ENCODE measurements at places on chromosomes 16 and 17.

DNA sequence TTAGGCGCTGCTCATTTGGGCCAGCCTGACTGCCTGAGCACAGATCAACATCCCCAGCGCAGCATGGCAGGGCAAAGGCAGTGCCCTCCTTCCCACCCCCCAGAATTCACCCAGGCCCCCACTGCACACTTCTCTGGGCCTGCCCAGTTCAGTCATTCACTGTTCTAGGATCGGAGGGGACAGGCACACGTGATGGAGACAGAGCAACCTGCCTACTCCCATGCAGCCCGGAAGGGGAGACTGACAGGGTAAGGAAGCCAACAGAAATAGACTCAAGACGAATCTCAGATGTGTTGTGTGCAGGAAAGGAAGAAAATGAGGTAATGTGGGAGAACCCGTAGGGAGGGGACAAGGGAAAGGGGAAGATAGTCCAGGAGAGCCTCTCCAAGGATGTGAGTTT lies 59.2 kb upstream of the LYRM9 start:
- no peak for DNase-seq

DNA sequence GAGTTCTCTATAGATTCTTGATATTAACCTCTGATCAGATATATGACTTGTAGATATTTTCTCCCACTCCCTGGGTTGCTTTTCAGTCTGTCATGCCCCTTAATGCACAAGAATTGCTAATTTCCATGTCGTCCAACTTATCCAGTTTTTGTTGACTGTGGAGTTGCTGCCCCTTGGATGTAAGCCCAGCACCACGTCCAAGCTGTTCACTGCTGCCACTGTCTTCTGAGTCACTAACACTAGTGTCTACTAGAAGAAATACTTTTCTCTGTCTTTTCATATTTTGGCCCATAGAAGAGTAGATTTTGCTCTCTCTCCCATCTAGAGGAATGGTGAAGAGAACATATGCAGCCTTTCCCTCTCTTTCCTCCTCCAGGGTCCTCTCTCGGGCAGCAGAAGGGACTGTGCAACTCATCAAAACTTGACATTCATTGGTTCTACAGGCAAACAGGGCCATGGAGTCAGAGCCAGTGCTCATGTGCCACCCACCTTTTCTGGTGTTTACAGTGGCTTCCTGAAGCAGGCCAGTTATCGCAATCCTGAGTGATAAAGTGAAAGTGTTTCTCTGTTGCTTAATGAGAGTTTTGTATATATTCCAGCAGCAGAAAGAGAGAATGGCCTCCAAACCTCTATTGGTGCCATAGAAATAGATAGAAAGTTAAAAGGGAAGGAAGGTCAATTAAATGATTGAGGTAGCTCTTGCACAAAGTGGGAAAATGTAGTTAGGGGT lies 22.6 kb upstream of the PMP22 start:
- no peak for DNase-seq

- DNase-seq: no peak
Observed at GRCh38 chr17:10294180-10294579, 78.6 kb downstream of the MYH13 start.

GRCh38 chr16:80369138-80369958 lies 171.4 kb upstream of the DYNLRB2 start:
- no peak for DNase-seq

GRCh38 chr17:33019161-33019890 lies 27.7 kb downstream of the SPACA3 start:
- no peak for DNase-seq

DNA sequence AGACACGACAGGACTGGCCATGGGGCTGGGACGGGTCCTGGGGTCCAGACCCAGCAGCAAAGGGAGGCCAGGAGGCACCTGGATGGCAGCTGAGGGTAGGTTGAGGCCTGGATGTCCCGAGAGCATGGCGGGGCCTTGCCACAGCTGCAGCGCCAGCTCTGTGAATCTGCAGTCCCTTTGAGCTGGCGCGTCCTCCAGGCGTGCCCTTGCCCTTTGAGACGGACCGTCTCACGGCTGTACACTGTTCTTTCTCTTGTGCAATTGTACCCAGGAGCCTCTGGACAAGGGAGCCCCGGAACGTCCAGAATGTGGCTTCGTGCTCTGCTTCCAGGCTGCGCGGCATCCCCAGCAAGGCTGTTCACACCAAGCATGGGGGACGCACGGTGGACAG lies 69.5 kb upstream of the CIBAR2 start:
- no peak for DNase-seq

DNA sequence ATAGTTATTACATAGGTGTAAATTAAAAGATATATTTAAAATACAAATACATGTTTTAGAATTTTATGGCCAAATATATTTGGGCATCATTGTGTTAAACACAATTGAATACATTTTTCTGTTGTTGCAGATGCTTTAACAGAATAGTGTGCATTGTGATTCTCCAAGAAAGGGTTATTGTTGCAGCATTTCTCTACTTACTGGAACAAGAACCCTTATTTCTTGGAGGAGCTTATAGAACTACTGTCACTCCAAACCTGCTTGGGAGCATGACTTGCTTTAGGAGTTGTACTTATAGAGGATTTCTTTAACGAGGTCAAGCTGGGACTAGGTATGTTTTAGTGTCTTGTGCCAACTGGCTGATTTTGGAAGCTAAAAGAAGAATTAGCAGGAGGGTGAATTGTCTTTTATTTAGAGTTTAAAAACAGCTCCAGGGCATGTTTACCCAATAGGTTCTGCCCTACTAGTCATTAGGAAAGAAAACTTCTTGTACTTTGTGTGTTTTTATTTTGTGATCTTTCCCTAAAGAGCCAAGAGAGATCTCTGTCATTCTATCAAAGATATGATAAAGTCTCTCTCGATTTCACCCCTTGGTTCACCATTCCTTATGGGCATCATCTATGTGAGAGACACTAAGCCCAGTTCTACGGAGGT lies 279.8 kb upstream of the SALL1 start:
- DNase-seq: no peak

DNA sequence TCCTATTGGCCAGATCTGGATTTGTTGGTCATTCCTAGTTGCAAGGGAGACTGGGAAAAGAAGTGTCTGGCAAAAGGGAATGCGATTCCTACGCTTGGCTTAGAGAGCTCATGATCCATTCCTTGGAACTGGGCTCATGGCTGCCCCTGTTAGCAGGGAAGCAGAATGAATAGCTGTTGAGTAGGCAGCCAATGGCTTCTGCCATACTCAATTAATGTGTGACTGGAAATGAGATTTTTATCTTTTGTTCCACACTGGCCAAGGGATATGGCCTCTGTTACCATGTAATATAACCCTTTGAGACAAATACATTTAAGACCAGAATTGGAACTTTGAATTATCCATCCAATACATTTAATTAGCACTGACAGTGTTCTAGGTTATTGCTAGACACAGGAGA lies 31.0 kb downstream of the FTO start:
- no peak for DNase-seq

- no peak for DNase-seq
Observed at GRCh38 chr17:29179232-29180033, 765 bp downstream of the MYO18A start.
